Caco-2 (cell line): ENCODE measurements at places on chromosomes 3 and 15. TPM values are rescaled to one million over a fixed set of nuclear protein-coding genes. Genes with fewer than 3 reads are reported as not detected.

DNA sequence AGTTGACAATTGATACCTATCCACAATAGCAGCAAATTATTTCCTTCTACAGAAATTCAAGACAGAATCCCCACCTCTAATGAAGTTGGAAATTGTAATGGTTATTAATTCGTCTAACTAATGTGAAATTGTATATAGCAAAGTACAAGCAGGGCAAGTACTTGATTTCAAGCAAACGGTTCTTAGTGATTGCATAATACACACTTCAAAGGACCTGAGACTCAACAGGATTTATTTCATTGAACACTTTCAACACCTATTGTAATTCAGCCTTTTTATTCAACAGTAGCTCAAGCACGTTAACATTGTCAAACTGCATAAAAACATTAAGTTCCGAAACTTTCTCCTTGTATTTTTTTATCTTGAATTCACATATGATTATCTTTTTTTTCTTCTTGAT is 40.2 kb upstream of the AGTR1 start:
- no peak for DNase-seq

- no peak for DNase-seq
These were observed 105.0 kb downstream of the TPRA1 start for GRCh38 chr3:127485396-127486170.

DNA sequence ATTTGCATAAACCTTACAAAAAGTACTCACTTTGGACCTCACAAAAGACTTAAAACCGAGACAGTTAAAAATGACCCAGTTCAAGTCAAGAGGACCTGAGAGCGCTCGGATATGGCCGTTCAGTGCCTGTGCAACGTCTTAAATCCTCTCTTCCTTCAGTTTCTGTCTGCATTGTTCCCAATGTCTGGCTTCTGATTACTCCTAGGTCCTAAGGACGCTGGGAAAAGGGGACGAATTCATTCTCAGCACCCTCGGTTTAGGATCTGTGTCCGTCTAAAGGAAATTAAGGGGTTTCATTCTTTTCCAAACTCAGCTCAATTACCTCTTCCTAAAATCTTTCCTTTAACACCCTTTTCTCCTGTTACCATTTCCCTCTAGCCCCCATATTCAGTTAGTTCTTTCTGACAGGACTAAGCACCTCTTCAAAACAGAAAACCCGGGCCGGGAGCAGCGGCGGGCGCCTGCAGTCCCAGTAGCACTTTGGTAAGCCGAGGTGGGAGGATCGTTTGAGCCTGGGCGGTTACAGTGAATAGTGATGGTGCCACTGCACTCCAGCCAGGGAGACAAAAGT is 970 bp downstream of the DPPA4 start:
- DNase-seq, result no peak

DNA sequence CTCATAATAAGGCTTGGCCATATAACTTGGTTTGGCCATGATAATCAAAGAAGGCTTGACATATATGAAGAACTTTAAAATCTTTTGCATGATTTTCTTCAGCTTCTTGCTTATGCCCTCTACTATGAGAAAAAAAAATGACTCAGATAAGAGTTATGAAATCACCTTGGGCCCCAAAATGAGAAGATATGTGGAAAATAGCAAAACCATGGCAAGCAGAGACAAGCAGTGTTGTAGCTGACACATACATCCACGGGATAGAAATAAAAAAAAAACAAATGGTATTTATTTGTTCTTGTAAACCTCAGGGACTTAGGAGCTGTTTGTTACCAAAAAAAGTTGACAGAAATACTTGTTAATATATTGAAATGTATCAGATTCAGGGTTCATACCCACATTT is 614.8 kb upstream of the BCHE start:
- no peak for DNase-seq

SLITRK3 gene
- not detected in 2 replicates for total RNA-seq

FEZF2 gene
- total RNA-seq, result not detected in 2 replicates

PLXNB1 gene
- 149 and 164 TPM in 2 replicates for total RNA-seq
